ENCODE measurements at places on chromosomes 1 and 21. TPM values are rescaled to one million over a fixed set of nuclear protein-coding genes. Genes with fewer than 3 reads are reported as not detected.

BLACAT1 gene
- total RNA-seq, result not detected

CA6 gene
- total RNA-seq, result 1.4 TPM

LRRC53 gene
- total RNA-seq, result not detected

SV2A gene
- total RNA-seq, result 5.6 TPM

- DNase-seq, result no peak
- H3K27me3 ChIP-seq, result no peaks in the 10 kb centered on the region
- no peak overlapping the region for H3K27ac ChIP-seq
- no peaks in the 10 kb centered on the region for H3K4me1 ChIP-seq
- H3K36me3 ChIP-seq, result no peaks in the 10 kb centered on the region
- H3K4me3 ChIP-seq, result no peak overlapping the region
Measured at GRCh38 chr1:87535551-87535950, 206.9 kb downstream of the LMO4 start.

AVPR1B gene
- not detected for total RNA-seq

DNA sequence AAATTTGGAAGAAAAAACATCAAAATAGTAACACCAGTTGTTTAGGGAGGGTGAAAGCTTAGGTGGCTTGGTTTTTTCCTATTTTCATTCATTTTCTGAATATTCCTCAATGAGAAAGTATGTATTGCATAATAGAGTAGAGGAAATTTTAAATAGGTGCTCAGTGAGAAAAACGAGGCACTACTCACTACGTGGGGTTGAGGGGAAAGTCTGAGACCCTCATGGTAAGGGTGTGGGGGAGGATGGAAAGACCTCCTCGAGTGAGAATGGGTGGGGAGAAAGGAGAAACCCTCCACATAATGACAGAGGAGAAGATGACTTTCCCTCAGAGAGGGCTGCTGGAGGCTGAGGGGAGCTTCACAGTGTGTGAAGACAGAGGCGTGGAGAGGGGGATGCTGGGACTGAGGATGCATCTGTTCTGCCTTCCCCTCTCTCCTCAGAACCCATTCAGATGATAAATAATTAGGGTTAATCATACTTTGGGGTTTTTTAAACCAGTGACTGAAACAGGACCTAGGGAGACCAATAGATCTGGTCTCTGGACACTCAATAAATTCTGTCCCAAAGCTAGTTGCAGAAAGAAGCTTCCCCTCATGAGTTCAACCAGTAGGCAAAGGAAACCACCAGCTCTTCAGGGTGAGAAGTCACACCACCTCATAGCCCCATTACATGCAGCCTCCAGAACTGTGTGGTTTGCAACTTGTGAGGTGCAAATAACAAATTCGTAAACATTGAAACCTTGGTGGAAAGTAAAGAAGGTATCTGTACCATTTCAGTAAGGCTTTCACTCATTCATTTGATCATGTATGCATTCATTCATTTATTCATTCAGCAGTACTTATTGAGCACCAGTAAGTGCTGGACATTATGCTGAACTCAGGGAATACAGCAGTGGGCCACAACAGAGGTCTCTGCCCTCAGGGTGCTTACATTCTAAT is 17.1 kb downstream of the SLAMF7 start:
- no peak overlapping the region for H3K4me3 ChIP-seq
- no peaks in the 10 kb centered on the region for H3K27me3 ChIP-seq
- H3K36me3 ChIP-seq, result no peaks in the 10 kb centered on the region
- H3K27ac ChIP-seq, result peak overlapping the region; percentile 33
- DNase-seq, result peak; percentile 74
- peaks cover 51% of the 10 kb centered on the region for H3K4me1 ChIP-seq

PCBP3 gene
- total RNA-seq, result 0.31 TPM

AUNIP gene
- total RNA-seq, result 7.3 TPM

FMO5 gene
- 0.35 TPM for total RNA-seq

DNA sequence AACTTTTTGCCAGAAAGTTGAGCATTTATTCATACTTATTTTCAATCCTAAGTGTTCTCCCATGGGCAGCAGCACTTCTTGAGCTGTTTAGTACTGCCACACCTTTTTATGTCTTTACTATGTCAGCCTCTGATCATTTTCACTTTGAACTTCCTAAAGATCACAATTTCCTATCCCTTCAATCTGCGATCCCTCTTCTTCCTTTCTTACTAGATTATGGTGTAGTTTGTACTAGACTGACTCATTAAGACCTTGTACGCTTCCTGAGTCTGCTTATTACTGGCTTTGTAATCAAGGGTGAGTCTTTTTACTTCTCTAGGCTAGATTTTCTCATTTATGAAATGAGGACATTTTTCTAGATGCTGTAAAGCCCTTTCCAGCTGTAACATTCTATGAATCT is 55.1 kb downstream of the LRIG2 start:
- no peaks in the 10 kb centered on the region for H3K4me1 ChIP-seq
- no peak for DNase-seq
- no peak overlapping the region for H3K4me3 ChIP-seq

- no peaks in the 10 kb centered on the region for H3K27me3 ChIP-seq
- H3K27ac ChIP-seq, result peak overlapping the region; percentile 75
- peaks cover 16% of the 10 kb centered on the region for H3K36me3 ChIP-seq
- H3K4me1 ChIP-seq, result peaks cover 53% of the 10 kb centered on the region
Measured at GRCh38 chr1:6465461-6466005, 440 bp downstream of the TNFRSF25 start.

GRCh38 chr1:179745131-179745611 is 2.1 kb downstream of the FAM163A start:
- no peak for DNase-seq
- no peaks in the 10 kb centered on the region for H3K36me3 ChIP-seq
- no peaks in the 10 kb centered on the region for H3K4me1 ChIP-seq
- no peaks in the 10 kb centered on the region for H3K27me3 ChIP-seq
- no peak overlapping the region for H3K27ac ChIP-seq

GRCh38 chr1:203558064-203558760 is 64.3 kb downstream of the OPTC start:
- no peak for DNase-seq
- no peaks in the 10 kb centered on the region for H3K36me3 ChIP-seq
- H3K4me1 ChIP-seq, result no peaks in the 10 kb centered on the region
- no peak overlapping the region for H3K27ac ChIP-seq

- H3K4me3 ChIP-seq, result no peak overlapping the region
- no peaks in the 10 kb centered on the region for H3K4me1 ChIP-seq
- H3K36me3 ChIP-seq, result peaks cover 16% of the 10 kb centered on the region
- H3K27me3 ChIP-seq, result no peaks in the 10 kb centered on the region
Measured at GRCh38 chr1:202938287-202938925, 11.4 kb upstream of the KLHL12 start.

DNA sequence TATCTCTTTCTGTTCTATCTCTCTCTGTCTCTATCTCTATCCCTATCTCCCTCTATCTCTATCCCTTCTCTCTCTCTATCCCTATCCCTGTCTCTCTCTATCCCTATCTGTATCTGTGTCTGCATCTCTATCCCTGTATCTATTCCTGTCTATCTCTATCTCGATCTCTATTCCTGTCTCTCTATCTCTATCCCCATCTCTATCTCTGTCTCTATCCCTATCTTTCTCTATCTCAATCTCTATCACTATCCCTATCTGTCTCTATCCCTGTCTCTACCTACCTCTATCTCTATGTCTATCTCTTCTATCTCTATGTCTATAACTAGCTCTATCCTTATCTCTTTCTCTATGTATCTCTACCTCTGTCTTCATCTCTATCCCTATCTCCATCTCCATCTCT is 141.4 kb upstream of the KCNJ6 start:
- no peaks in the 10 kb centered on the region for H3K4me1 ChIP-seq
- no peaks in the 10 kb centered on the region for H3K36me3 ChIP-seq
- no peak overlapping the region for H3K27ac ChIP-seq
- no peaks in the 10 kb centered on the region for H3K27me3 ChIP-seq

DNA sequence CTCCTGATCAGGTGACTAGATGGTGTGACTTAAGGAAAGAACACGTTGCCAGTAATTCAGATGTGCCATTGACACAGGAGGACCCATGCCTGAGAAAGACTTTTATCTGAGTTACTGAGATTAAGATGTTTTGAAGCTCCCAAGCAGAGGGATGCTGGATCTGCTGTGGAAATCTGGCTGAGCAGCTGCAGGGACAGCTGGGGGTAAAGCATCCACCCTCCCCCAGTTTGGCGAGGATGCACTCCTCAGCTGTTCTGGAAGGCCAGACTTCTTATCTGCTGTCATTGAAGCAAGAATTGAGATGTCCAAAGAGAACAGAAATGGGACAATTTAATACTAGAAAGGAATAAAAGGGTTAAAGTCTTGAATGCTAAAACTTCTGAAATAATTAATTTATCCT is 25.7 kb downstream of the TTC3 start:
- peaks cover 30% of the 10 kb centered on the region for H3K36me3 ChIP-seq
- H3K27ac ChIP-seq, result no peak overlapping the region
- no peak for DNase-seq
- H3K4me1 ChIP-seq, result no peaks in the 10 kb centered on the region

LRRC7 gene
- total RNA-seq, result not detected

OR2L13 gene
- not detected for total RNA-seq

DNA sequence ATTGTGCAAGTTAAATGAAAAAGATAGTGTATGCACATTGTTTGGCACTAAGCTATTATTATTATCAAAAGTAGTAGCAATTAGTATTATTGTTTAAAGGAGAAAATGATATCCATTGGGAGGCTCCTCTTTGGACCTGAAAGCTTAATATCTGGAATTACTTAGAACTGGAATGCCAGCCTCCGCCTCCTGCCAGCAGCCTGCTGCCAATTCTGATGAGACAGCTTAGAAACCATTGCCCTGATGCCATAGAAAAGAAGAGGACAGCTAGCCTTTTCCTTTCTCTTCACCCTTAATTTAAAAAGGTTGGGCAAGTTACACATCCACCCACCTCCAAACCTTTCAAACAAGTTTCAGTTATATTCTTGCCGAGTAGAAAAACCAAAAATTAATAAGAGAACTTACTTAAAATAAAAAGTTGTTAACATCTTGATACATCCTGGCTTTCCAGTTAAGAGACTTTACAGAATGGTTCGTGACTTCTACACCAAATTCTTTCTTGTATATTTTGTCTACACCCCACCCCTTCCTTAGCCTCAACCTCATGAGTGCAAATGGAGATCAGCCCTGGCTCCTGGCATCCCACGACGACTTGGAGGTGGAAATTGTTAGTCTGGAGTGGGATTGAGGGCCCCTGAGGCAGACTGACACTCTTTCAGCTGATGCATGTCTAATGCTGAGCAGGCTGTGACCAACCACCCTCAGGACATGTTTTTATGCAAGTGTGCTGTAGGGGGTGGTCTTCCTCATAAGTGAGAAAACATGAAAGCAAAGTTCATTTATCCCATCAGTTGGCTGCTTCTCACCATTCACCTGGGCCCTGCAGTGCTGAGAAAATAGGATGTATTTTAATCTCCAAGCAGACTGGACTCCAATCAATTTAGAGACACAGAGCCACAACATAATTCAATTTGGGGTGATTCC is 120.6 kb downstream of the KCNJ15 start:
- no peak for DNase-seq
- no peak overlapping the region for H3K27ac ChIP-seq

CRYAA gene
- total RNA-seq, result not detected

DNA sequence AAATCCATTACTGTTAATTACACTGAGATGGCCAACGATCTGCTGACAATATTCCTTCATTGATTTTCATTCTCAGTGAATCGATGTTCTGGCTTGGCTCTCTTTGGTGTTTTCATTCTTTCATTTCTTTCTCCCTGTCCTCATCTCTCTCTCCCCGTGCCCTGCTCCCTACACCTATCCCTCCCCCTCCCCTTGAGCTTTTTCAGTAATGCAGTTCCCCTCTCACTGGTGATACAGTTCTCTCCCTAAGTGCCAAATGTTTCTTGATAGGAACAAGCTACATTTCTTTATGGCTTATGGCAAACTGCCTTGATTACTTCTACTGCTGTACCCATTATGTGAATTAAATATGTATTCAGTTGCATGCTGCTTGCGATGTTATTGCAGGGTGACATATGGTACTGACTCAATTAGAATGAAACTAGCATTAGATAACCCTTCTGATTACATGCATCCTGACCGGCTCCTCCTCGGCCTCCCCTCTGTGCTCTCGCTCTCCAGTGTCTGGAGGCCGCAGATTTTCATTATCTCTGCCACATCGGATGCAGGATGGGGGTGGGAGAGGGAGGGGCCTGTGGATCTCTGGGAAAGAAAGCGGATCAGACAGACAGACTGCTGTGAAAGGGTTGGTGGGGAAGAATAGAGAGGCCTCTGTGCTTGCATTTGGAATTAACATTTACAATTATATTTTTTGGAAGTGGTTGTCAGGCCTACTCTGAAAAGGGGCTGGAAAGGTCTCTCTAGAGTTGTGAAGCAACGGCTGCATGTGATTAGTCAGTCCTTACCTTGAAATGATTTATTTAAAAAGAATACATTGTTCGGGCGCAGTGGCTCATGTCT is 130.9 kb downstream of the PBX1 start:
- no peaks in the 10 kb centered on the region for H3K27me3 ChIP-seq
- no peaks in the 10 kb centered on the region for H3K36me3 ChIP-seq
- H3K4me1 ChIP-seq, result no peaks in the 10 kb centered on the region
- no peak overlapping the region for H3K4me3 ChIP-seq
- no peak overlapping the region for H3K27ac ChIP-seq
- DNase-seq, result no peak

GRCh38 chr1:219587401-219587800 is 25.5 kb downstream of the ZC3H11B start:
- H3K27me3 ChIP-seq, result no peaks in the 10 kb centered on the region
- no peaks in the 10 kb centered on the region for H3K4me1 ChIP-seq
- no peak overlapping the region for H3K27ac ChIP-seq

SPRR2G gene
- not detected for total RNA-seq

DNA sequence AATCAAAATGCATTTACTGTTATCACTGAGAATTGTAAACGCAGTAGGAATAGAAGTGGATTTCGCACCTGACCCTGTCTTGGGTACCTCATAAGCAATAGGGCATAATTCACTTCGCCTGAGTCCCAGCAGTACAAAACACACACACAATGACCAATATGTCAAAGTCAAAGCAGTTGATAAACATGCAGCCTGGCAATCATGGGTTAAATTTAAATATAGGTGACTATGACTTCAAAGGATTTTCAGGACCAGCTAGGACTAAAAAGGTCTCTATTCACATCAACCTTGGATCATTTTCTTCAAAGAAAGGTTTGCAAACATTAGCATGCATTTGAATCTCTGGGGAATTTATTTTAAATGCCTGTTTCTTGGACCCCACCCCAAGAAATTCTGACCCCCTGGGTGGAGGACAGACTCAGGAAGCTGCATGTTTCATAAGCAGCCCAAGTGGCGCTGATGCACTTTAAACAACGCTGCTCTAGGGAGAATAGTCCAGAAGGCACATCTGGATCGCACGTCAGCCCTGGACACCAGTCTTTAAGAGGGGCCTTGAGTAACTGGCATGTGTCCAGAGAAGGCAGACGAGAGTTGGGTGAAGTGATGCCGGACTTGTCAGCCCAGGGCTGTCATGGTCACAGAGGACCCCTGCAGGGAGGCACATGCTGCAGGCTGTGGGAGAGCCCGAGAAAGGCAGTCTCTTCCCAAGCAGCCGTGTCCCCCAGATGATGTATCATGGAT is 55.7 kb upstream of the EFHD2 start:
- H3K4me1 ChIP-seq, result peaks cover 11% of the 10 kb centered on the region
- H3K27ac ChIP-seq, result no peak overlapping the region
- no peaks in the 10 kb centered on the region for H3K36me3 ChIP-seq
- no peaks in the 10 kb centered on the region for H3K27me3 ChIP-seq
- no peak overlapping the region for H3K4me3 ChIP-seq
